Erythroblast (primary cell): ENCODE measurements at places on chromosomes 13 and 19.

DNA sequence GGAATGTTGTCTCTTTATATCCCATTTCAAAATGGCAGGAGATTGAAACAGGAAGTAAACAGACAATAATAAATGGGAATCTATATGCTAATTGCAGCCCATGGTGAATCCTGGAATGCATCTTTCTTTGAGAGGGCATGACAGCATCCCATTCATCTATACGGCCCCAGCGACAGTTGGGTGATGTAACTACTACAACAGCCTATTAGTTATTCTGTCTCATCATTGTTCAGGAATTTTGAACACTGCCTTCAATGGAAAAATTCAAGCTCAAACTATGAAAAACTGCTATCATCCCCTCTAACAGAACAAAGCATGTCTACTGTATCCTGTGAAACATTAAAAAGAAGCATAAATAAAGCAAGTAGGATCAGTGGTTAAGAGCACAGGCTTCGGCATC, 262.1 kb downstream of the DCT start:
- DNase-seq = no peak

GRCh38 chr13:48415516-48415915, 2.6 kb upstream of the LPAR6 start:
- DNase-seq = no peak

- DNase-seq = no peak
These were observed 3.1 kb downstream of the EFNB2 start for GRCh38 chr13:106532111-106532929.

DNA sequence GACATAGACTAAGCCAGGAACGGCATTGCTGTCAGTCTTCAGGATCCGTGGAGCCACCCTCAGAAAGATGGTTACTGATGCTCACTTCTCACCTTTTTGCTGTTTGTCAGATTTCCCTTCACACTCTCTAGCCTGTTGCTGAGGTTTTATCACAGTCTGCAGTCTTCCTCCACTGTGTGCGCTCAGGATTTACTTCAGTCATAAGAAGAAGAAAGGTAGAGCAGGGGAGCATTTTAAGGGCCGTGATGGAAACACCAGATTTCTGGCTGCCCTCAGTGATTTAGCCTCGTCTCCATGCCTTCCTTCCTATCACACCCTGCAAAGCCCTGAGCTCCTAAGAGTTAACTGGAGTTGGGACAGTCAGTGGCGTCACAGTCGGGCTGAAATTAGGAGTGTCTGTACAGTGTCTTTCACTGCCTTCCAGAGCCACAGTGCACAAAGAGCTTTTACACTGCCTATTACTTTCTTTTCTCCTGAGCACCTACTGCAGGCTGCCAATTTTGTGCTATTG, 60.0 kb upstream of the GPR183 start:
- DNase-seq = no peak

- DNase-seq = no peak
These were observed 484.0 kb downstream of the MYO16 start for GRCh38 chr13:109113427-109113826.

DNA sequence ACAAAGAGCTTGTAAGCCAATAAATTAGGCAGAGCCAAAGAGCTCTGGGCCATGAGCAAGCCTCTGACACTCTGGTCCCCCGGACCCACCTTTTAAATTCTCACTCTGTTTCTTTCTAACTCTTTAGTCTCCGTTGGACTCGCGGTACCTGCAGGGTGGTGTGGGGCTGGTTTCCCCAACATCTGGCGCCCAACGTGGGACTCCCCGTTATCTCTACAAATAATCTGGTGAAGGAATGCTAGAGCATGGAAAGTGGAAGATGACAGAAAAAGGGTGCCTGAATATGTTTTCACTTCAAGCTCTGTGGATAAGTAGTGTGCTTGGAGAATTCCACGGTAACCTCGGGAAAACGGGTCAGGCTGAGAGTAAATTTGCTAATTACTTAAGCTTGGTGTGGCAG, 36.5 kb upstream of the CYP2B6 start:
- peak; percentile 20 for DNase-seq

DNA sequence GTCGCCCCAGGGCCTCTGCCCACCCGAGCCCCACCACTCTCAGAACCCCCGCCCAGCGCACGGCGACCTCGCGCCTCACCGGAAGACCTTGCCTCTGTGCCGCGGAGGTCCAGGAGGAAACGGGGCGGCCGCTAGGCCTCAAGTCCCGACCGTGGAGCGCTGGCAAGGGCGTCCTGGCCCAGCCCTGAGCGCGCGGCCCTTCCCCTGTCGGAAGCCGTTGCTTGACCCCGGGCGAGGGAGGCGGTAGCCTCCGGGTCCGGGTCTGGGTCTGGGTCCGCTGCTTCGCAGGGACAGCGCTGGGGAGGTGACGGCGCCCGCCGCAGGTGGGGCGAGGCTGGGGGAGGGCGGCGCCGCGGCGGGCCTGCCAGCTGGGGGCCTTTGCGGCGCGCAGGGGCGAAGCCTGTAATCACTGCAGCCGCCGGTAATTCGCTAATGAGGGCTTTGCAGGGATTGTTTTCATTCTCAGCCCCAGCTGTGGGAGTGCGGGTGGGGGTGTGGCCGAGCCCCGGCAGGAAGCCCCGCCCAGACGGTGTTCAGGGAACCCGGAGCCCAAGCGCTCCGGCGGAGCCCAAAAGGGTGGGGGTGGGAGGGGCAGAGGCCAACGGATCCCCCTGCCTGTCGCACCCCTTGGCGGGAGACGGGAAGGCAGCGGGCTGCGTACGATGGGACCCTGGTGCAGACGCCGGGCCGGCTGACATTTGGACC, 8.6 kb downstream of the C19orf25 start:
- DNase-seq = no peak

DNA sequence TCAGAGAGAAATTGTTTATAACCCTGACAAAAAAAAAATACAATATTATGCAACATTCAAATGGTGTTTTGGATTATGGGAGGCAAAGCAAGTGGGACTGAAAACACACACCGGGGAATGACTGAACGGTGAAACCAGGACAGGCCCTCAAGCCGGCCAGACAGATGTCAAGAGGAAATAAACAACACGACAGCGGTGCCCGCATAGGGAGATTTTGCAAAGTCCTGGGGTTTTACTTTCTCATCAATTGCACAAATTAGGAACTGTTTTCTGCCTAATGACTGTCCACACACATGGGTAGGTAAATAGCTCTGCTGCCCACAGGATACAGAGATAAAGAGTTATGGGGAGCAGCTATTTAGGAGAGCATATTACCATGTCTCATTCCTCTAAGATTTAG, 134.5 kb downstream of the IRS2 start:
- DNase-seq = no peak

GRCh38 chr19:14248578-14249011, 42.6 kb upstream of the ADGRL1 start:
- no peak for DNase-seq

GRCh38 chr13:72527333-72527732, 200.1 kb downstream of the MZT1 start:
- no peak for DNase-seq

DNA sequence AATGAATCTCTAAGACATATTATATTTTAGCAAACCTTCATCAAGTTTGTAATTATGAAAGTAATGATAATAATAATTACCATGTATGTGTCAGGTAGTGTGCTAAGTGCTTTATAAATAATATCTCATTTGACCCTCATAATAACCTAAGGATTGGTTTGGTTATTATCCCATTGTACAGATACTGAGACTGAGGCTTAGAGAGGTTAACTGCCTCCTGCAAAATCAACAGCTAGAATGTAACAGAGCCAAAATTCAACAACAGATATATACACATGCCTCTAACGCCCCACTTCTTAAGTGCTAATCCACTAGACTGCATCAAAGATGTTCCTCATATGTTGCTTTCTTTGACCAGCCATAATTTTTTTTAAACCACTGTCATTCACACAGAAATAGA, 140.8 kb downstream of the ZAR1L start:
- peak; percentile 31 for DNase-seq

- no peak for DNase-seq
These were observed 133.8 kb downstream of the MRPL57 start for GRCh38 chr13:21310220-21310619.

GRCh38 chr19:580274-580835, 8.0 kb downstream of the BSG start:
- DNase-seq = no peak

GRCh38 chr19:49338691-49339300, 3.6 kb downstream of the CD37 start:
- DNase-seq = no peak

- no peak for DNase-seq
These were observed 19.7 kb upstream of the SCEL start for GRCh38 chr13:77515785-77516184.

- DNase-seq = no peak
These were observed 59.0 kb downstream of the FLT1 start for GRCh38 chr13:28435917-28436316.

GRCh38 chr13:27171244-27171826, at the start of gene USP12:
TSS of gene USP12 (minus strand) at chr13:27171811. CDS start at chr13:27171639, 172 bp downstream.
- peak; percentile 64 for DNase-seq

DNA sequence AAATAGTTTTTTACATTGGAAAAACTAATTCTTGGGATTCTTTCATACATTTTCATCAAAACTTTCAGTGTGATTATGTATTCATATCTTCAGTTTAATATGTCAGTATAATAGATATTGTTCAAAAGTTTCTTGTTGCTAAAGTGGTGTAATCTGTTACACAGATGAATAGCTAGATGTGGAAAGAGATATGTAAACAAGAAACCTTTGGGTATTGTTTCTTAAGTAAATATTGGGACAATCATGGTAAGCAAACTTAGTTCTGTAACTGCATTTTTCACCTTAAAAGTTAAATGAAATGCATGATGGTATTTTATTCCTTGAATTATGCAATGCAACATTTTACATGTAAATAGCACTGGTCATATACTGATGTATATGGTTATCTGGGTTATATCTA, 12.2 kb downstream of the ABHD13 start:
- DNase-seq = no peak

GRCh38 chr13:21065686-21066085, 4.3 kb upstream of the LATS2 start:
- no peak for DNase-seq

GRCh38 chr13:99087954-99088491, 110.2 kb upstream of the DOCK9 start:
- DNase-seq = no peak

DNA sequence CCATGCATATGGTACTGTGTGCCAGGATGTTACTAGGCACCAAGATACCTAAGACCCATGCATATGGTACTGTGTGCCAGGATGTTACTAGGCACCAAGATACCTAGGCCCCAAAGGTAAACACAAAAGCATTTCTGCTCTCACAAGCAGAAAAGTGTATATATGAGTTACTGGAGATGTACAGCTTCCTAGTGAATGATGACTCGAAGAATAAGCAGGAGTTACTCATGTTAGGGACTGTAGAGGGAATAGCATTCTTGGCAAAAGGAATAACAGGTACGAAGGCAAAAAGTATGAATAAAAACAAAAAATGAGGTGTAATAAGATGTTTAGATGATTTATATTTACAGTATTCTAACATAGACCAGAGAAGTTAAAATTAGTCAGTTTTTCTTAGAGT, 383.7 kb downstream of the DIAPH3 start:
- DNase-seq = no peak

- DNase-seq = peak; percentile 29
These were observed 15.3 kb downstream of the ATP7B start for GRCh38 chr13:51995677-51996551.

- DNase-seq = no peak
These were observed 156.3 kb downstream of the SLITRK5 start for GRCh38 chr13:87827479-87827878.

GRCh38 chr13:59318320-59318930, 845.3 kb downstream of the DIAPH3 start:
- DNase-seq = peak; percentile 73

GRCh38 chr13:21852043-21852442, 181.2 kb downstream of the FGF9 start:
- DNase-seq = no peak

DNA sequence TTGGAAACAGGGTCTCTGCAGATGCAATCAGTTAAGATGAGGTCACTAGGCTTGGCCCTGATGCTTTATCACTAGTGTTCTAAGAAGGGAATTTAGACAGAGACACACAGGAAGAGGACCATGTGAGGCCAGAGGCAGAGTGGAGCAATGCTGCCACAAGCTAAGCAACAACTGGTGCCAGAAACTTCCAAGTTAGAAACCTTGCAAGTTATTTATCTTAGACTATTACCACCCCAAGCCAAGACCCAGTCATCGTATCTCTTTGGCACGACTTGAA, 81.1 kb downstream of the DOCK9 start:
- no peak for DNase-seq

DNA sequence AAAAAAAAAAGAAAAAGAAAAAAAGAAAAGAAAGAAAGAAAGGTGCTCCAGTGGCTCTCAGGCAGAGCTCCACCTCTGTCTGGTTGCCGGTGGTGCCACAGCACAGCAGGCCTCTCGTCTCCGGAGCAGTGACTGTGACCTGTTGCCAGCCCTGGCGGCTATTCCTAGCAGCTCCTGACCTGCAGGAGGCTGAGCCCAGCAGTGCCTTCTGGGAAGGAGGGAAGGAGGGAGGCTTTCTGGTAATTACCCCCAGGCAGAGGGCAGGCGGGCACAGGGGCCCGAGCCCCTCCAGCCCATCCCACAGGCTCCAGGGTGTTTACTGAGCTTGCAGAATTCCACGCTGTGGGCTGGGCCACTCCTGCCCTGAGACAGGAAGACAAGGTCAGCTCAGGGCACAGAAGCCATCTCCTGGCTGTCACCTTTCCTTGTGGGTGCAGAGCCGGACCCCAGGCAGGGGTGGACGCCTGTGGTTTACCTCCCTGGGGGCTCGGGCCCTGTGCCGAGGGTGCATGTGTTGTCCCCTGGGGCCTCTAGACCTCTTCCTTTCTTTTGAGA, 77.9 kb downstream of the GNG7 start:
- DNase-seq = no peak

- no peak for DNase-seq
These were observed 3.9 kb downstream of the RPL28 start for GRCh38 chr19:55389386-55390317.

DNA sequence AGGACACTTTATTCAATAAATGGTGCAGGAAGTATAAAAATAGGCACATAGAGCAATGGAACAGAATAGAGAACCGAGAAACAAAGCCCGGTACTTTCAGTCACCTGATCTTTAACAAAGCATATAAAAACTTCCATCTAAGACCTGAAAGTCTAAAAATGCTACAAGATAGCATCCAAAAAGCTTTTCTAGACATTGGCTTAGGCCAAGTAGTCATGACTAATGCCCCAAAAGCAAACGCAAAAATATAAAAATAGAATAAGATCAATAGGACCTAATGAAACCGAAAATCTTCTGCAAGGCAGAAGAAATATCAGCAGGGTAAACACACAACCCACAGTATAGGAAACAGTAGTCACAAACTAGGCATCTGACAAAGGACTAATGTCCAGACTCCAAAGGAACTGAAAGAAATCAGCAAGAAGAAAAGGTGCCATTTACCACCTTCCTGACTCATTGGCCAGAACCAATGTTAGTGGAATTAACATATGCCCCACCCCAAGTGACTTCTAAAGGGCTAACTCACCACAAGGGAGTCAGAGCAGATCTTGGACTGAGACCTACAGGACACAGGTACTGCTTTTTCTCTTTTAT, 40.8 kb upstream of the CEACAM21 start:
- no peak for DNase-seq

GRCh38 chr13:23667750-23668149, 97.5 kb downstream of the TNFRSF19 start:
- peak; percentile 9 for DNase-seq
